ENCODE measurements at places on chromosomes 4 and X.

- DNase-seq, result no peak
Observed at GRCh38 chr4:13892739-13893105, 265.2 kb upstream of the BOD1L1 start.

- DNase-seq, result no peak
Observed at GRCh38 chr4:147339100-147339499, 141.8 kb upstream of the EDNRA start.

GRCh38 chr4:21012851-21013331 lies 312.6 kb downstream of the PACRGL start:
- no peak for DNase-seq

DNA sequence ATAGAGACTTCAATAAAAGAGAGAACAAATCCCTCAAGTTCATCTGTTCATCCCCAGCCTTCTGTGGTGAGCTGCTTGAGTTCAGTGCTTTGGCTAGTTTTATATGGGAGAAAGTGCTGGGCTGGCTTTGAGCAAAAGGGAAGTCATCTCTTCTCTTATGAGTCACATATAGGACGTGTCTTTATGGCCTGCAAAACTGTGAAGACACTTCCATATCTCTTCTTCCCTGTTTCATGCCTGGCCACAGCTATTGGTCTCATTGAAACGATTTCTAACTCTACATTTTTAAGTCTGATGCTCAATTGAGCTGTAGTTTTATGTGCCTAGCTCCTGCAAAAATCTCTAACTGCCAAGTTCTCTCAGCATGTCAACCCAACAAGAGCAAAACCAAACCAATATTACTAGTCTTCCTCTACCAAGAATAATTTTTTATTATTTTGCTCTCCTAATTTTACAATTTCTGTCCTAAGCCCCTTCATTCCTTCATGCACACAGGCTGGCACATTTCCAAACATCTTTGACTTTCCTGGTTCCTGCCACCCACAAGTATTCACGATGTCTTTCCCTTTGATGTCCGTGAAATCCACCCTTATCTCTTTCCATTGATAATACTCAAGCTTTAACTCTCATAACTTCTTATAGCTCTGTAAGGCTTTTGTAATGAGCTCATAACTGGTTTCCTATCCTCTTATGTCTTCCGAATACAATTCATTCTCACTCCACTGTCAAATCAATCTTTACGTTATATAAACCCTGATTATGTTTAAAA lies 165.3 kb downstream of the BTC start:
- no peak for DNase-seq

DNA sequence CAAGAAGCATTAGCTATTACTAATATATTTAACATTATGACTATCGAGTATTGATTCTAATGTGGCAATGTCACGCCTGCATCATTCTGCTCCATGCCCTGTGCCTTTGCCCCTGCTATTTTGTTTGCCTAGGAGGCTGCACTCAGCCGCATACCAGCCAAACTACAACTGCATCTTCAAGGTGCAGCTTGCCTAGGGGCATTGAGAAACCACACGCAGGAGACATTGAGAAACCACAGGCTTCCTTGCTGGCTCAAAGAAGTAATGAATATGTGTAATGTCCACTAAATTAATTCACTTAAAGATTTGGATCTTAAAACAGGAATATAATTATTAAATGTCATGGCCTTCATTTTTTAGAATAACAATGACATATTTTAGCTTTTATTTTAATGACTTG lies 683.6 kb upstream of the TENM3 start:
- DNase-seq, result no peak

DNA sequence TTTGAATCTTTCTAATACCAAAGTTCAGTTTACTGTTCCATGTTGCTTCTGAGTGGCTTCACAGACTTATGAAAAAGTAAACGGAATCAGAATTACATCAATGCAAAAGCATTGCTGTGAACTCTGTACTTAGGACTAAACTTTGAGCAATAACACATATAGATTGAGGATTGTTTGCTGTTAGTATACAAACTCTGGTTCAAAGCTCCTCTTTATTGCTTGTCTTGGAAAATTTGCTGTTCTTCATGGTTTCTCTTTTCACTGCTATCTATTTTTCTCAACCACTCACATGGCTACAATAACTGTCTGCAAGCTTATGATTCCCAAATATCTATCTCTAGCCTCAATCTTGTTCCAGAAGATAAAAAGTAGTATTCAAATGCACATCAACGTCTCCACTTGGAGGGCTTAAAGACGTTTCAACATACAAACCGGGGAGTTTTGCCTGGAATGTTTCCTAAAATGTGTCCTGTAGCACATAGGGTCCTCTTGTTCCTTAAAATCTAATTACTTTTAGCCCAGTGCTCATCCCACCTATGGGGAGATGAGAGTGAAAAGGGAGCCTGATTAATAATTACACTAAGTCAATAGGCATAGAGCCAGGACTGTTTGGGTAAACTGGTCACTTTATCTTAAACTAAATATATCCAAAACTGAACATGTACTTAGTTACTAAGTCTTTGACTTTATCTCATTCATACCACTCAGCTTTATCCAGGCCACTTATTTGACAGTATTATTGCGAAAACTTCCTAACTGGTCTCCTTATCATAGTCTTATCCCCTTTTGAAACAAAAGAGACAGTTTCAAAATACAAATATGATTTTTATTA lies 3.6 kb upstream of the AFP start:
- DNase-seq, result no peak

DNA sequence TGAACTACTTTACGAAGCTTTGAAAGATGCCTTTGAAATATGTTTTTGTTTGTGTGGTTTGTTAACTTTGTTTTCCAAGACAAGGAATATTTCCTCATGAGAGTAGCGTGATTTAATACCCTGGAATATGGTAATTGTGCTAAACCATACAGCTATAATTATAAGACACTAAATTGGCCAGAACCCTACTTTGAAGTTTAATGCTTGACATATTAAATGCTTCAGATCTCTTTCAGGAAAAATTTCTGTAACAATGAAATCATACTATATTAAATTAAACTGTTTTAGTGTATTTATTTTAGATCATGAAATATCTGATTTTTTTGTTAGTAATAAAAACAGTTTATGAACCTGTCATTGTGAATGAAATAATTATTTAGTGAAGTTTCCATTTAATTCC lies 63.5 kb downstream of the DCLK2 start:
- no peak for DNase-seq

DNA sequence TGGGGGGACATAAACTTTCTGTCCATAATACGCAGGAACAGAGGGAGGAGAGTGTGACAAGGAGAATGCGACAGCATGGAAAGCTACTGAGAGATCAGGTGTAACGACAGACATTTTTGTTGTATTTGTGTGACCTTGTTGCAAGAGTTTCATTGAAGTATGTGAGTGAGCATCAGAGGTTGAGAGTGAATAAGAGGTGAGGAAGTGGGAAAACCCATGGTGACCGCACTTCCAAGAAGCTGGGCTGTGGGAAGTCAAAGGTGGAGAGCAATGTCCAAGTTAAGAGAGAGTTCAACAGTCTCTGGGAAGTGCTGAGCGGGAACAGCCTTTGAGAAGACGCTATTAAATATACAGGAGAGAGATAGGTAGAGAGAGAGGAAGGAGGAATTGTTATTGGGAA lies 76.4 kb upstream of the PGRMC2 start:
- DNase-seq, result no peak

DNA sequence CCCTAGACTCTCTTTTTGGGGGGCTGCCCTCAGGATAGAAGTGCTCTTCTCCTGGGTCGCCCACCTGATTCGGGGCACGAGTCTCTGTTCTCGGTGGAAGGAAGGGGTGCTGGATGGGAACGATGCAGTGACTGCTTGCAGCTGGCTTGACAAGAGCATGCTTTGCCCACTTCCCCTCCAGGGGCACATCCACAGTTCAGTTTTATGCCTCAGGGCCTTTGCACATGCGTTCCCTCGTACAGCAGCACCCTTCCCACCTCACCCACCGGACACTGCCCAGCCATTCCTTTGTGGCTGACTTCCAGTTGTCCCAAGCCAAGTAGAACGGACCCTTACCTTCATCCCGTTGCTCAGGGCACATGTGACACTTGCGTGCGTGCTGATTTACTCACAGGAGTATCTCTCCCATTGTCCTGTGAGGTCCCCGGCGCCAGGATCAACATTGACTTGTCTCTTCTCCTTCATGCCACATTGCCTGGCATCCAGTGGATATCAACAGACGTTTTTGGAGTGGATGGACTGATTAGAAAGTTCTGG lies 60.0 kb downstream of the C4orf50 start:
- no peak for DNase-seq

DNA sequence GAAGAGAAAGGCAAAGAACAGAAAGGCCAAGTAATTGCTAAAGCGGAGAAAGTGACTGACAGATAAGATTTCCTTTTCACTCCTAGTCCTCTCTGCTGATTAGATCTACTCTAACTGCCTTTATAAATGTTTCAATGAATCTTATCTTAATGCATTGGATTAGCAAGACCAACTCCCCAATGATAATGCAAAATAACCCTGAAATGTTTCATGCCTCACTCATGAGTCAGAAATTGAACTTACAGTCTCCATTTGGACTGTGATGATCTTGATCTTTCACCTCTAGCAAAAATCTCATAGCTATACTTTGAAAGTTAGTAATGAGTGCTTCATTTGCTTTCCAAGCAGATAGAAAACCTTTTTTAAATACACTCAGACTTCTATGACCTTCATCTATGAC lies 26.5 kb downstream of the SLC10A7 start:
- no peak for DNase-seq

DNA sequence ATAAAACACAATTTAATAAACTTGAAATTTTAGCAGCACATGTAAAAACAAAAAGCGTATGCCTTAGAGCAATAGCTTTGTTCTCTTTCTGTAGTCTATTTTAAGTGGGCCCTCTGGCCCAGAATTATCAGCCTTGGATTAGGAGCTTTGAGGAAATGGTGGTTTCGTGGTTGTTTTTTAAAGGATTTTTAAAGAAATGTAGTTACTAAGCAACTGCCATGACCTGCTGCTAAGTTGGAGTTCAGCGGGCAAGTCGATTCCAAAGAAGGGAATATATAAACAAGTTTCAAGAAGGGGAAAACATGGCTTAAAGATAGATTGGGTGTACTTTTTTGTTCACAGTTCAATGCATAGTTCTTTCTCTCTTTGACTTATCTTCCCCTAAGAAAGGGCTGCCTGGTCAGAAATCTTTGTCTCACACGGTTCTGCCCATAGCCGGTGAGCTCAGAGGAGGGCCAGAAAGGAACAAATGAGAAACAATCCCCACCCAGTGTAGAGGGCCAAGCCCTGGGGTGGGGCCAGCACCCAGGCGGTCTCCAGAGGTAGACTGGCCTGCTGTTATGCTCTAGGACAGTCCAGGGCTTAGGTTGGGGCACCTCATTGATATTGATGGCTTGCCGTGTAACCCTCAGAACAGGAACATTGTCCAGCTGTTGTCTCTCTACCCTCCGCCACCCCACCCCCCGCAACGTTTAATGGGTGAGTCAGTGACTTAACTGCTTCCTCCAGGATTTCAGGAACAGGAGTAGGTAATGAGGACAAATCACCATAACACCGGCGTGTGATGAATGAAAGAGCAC lies 32.5 kb downstream of the DLG3 start:
- no peak for DNase-seq

DNA sequence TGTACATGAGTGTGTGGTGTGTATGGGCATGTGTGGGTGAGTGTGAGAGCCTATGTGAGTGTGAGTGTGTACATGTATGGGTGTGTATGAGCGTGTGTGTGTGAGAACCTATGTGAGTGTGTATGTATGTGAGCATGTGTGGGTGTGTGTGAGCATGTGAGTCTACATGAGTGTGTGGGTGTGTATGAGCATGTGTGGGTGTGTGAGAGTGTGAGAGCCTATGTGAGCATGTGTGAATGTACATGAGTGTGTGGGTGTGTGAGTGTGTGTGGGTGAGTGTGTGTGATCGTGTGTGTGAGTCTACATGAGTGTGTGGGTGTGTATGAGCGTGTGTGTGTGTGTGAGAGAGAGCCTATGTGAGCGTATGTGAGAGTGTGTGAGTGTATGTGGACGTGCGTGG lies 205.4 kb upstream of the PSAPL1 start:
- no peak for DNase-seq

GRCh38 chr4:60863442-60863841 lies 336.7 kb upstream of the ADGRL3 start:
- no peak for DNase-seq

DNA sequence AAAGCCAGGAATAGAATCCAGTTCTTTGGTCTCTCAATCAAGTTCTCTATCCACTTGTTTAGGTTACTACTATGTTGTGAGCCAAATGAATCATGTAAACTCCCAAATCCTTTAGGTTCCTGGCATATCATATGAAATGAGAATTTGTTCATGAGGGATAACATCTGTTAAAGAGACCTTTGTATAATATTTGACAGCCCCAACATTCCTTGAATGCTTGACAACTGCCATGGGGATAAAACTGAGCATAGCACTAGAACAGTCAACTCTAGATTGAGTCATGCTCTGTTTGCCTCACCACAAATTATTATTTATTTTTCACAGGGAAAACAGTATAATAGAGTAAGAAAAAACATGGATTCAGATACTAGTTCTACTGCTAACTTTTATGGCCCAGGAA lies 93.3 kb downstream of the NAA11 start:
- DNase-seq, result no peak

DNA sequence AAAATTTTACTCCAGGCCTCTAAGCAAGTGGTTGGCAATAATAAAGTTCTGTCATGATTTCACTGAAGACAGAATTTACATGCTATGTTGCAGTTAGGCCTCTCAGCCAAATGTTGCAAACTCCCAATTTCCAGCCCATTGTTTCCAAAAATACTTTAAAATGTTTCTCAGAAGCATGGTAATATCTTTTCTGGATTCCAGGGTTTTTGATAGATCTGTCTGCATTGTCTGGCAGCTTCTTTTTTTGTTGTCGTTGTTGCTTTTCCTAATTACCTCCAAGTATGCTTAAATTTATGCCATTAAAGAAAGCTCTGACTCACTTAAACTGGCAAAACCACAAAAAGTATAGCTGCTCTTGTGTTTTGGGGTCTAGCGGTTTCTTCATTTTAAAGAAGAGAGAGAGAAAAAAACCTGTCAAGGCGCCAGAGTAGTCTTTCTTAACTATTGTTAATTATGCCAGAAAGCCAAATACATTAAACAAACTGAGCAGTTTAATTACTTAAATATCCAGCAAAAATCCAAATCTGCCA lies 97.0 kb downstream of the AGTR2 start:
- no peak for DNase-seq

- no peak for DNase-seq
Observed at GRCh38 chr4:8831221-8832112, 40.2 kb downstream of the HMX1 start.

GRCh38 chrX:66042307-66043077 lies 2.6 kb upstream of the VSIG4 start:
- DNase-seq, result no peak

DNA sequence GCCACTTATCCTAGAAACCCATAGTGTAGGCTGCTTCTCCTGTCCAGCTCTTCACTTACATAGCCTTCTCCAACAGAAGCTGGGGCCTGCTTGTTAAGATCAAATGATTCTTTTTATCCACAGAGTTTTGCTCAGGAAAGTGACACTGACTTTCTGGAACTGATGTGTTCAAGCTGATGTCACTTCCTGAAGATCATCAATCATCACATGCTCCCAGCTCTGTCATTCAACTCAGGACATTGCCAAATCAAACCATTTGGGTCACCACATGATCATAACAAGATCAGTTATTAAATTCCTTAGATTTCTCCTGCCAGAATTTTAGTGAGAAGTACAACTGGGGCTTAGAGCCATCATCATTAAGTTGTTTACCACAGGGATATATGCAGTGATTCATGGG lies 39.4 kb downstream of the GLRA3 start:
- no peak for DNase-seq

GRCh38 chr4:133865612-133866327 lies 335.8 kb downstream of the PABPC4L start:
- no peak for DNase-seq

Measured in amygdala (tissue), 56 donors.